Dermis microvascular lymphatic vessel endothelial cell (primary cell): ENCODE measurements at places on chromosomes 7 and 10. TPM values are rescaled to one million over a fixed set of nuclear protein-coding genes. Genes with fewer than 3 reads are reported as not detected.

DNA sequence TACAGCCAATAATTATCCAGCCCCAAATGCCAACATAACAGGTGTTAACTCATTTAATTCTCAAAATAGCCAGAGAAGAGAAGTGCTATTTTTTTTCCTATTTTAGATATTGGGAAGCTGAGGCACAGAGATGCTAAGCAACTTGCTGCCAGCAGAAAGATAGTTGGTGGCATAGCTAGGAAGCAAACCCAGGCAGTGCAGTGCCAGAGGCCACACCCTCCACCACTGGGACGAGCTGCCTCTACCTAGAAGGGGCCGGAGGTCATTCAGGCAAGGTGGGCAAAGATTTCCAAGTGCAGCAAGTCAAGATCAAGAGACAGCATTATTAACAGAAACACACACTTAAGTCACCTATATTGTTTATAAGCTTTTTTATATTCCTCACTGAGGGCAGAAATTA lies 654.1 kb downstream of the INHBA start:
- DNase-seq, result no peak

DNA sequence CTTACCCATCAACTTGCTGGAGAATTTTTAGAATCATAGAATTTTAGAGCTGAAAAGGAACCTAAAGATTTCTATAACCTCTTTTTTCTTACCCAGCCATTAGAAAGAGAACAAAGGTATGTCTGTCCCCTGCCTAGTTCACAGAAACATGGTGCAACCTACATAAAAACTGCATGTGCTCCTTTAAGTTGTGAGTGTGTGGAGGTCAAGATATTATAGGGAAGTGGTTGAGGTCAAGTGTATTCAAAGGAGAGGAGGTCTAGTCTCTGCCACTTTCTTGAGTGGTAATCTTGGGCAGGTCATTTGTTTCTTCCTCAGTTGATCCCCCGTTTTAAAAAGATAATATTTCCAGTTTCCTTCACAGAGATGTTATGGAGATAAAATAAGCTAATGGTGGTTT lies 6.4 kb downstream of the UBTD1 start:
- no peak for DNase-seq

DNA sequence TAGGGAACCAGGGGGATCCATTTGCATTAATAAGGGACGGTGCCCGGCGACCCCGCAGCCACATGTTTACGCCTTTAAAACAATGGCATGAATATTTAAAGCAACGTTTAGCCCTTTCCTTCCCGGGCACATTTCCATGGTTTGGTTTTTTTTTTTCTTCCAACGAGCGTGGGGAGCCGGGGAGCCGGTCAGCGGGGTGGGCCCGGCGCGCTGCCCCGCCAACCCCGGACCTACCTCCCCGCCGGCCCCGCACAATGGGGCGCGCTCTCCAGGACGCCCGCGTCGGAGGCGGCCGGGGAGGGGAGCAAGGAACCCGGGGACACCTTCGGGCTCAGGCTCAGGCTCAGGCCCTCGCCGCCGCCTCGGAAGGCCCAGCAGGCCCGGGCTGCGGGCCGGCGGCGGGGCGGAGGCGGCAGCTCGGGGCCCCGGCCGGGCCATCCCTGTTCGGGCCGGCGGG lies 1.0 kb downstream of the SEPHS1 start:
- peak; percentile 40 for DNase-seq

DNA sequence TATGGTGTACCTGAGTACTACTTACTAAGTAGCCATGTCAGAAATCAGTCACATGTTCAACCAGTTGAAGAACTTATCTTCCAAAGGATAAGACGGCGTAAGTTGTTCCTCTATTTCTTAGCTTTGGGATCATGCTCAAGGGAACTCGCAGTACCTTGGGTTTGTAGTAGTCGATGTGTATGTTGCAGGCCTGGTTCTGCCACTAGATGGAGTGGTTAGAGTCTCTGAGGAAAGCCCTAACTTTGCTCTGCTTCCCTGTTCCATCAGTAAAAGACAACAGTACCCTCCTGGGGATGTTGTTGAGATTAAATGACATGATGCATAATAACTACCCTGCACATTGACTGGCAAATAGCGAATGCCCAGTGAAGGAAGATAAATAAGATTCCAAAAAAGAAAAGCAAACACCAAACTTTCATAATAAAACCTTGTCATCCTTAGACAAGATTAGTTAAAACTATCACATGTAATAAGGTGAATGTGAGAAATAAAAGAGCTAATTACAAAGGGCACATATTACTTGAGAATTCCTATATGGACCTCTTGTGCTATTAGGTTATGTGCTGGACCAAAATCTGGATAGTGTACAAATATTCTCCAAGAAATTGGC lies 165.9 kb downstream of the ABCA13 start:
- no peak for DNase-seq

GRCh38 chr10:58894929-58895328 lies 281.5 kb upstream of the PHYHIPL start:
- no peak for DNase-seq

DNA sequence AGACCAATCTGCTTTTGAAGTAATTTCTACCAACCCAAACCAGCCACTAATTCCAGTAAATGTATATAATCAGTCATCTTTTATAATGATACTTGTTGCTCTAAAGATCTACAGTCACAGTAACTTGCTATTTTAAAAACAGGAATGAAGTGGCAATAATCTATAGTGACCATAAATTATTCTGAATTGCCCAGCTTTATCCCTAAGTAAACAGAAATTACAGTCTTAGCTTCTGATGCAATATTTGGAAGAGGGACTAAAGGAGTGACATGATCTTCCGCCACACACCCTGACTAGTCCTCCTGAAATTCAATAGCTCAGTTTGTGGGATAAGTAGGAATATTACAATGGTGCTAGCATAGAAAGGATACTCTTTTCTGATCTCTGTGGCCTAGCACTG lies 96.1 kb downstream of the ATE1 start:
- DNase-seq, result no peak

GRCh38 chr7:113197274-113197673 lies 78.9 kb upstream of the SMIM30 start:
- no peak for DNase-seq

DNA sequence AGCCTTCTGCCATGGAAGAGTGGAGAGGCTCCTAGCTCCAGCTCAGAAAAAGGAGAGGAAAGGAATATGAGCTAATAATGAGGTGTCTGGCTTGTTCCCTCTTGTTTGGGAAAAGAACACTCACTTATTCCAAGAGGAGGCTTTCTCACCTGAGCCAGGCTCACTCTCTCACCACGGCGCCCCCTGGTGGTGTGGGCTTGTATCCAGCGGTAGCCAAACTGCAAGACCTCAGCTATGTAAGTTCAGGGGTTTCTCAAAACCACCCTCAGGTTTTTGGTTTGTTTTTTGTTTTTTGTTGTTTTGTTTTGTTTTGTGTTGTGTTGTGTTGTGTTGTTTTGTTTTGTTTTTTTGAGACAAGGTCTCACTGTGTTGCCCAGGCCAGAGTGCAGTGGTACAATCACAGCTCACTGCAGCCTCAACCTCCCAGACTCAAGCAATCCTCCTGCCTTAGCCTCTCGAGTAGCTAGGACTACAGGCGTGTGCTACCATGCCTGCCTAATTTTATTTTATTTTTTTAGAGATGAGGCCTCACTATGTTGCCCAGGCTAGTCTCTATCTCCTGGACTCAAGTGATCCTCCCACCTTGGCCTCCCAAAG lies 124.0 kb downstream of the TMEM130 start:
- DNase-seq, result peak; percentile 57

DNA sequence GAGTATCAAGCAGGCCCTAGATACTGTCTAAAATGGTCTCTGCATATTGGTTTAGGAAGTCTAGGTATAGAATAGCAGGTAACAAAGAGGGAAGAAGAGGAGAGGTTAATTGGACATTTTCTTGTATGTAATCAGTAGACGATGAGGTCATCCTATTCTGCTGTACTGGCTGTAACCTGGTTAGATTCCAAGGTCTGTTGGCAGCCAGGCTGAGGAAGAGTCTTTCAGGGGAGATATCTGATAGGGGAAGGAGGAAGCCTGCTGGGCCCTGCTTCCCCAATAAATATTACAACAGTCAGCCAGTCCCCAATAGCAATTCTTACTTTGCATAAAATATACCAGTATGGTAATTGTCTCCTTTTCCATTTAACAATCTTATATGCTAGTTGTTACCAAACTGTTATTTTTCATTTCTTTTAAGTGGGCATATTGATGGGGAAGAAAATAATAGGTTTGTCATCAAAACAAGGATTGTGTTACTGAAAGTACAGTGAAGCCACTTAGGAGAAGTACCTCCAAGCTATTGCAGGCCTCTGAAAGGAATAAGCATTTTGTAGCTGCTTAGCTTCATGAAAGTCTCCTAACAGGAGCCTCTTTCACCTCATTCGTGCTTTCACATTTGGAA lies 186.4 kb downstream of the LRRC4 start:
- DNase-seq, result peak; percentile 68

GRCh38 chr7:154746571-154747360 lies 256.2 kb downstream of the PAXIP1 start:
- DNase-seq, result no peak

DNA sequence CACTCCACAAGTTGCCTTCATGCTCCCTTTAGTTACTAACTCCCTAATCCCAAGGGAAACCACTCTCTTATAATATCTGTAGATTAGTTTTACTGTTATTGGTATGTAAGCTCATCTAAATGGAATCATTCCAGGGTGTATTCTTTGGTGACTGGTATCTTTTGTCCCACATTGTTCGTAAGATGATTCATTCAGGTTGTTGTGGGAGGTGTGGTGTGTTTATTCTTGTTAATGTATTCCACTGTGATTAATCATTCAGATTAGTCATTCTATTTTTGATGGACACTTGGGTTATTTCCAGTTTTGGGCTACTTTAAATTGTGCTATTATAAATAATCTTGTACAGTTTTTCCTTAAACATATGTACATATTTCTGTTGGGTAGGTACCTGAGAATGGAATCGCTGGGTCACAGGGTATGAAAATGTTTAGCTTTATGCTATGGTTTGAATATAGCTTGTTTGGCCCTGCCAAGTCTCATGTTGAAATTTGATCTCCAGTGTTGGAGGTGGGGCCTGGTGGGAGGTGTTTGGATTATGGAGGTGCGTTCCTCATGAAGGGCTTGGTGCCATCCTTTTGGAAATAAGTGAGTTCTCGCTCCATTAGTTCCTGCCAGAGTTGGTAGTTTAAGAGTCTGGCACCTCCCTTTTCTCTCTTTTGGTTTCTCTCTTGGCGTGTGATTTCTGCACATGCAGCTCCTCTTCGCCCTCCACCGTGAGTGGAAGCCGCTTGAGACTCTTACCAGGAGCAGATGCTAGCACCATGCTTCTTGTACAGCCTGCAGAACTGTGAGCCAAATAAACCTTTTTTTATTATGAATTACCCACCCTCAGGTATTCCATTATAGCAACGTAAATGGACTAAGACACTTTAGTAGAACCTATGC lies 13.8 kb downstream of the BTRC start:
- peak; percentile 65 for DNase-seq

DNA sequence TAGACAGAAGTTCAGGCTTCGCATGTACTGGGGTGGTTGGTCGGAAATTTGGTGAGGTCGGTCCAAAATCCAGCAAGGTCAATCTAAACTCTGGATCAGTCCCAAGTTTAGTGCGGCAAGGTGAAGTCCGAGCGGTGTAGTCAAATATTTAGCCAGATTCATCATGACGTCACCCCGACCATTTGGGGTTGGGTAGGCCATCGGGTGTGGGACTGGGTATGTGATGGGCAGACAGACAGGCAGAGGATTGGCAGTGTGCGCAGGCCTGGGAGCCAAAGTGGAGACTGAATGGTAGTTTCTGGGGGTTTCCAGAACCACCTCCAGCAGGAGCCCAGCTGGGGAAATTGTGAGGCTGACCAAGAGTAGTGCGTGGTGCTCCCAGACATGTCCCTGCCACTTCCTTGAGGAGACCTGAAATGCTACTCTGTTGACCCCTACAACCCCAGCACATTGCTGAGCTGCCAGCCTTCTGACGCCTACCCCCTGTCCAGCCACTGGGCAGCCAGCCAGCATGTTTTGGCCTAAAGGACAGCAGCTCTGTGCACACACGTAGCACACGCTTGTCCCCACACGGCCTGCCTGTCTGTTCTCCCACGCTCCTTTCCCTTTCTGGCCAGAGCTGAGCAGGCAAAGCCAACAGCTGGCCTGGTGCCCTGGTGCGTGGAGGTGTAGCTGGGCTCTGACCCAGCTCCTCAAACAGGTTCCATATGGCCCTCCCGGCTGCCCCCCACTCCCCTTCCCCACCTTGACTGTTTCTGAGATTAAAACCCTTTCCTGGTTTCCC lies 55.9 kb downstream of the FAM241B start:
- DNase-seq, result no peak

- DNase-seq, result no peak
These were observed 429.6 kb upstream of the VSTM2A start for GRCh38 chr7:54112567-54112966.

DNA sequence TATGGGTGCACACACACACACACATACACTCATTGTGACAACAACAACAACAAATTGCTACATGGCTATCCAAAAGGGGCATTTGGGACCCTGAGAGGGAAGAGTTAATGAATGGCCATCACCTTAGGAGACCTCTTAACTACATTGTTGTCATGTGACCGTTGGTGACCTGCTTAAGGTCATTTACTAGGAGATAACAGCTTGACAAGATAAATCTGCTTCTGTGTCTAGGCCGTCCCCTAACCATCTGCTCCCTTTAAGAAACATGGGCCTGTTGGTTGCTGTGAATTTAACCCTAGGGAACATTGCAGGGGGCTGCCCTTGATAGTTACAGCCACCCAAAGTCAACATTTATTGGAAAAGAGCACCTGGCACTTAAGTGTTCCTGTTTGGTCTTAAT lies 29.7 kb downstream of the C1QL3 start:
- DNase-seq, result no peak

- no peak for DNase-seq
These were observed 28.5 kb upstream of the TOMM7 start for GRCh38 chr7:22851145-22851544.

DNA sequence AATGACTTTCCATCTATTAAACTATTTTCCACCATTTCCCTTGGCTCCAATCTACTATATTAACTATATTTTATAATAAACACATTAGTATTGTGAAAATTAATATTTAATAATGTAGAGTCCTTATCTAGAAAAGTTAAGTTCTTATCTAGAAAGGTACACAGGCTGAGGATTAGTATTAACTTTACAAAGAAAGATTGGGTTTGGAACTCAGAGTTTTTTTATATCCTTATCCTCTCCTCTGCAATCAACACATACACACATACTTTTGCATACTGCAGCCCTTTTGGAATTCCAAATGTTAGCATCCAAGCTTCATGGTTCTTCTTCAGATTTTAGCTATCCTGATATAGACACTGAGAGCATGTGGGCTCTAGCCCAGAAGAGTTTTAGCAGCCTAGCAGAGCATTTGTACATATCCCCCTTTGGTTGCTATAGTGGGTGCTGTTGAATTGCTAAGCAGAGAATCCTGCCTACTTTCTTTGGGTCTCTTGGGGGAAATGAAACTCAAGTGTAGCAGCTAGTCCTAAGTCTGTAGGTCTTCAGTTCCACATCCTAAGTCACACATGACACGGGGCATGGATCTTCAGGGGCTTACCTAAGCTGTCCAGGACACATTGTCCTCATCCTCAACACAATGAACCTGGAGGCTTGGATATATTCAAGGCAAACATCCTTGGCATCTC lies 874.6 kb downstream of the LRMDA start:
- no peak for DNase-seq

FXYD4 gene
- not detected in 2 replicates for total RNA-seq

WDFY4 gene
- under 0.01 and 0.25 TPM in 2 replicates for total RNA-seq

CRYGN gene
- total RNA-seq, result not detected in 2 replicates

ZNF503 gene
- total RNA-seq, result 0.26 and 1.4 TPM in 2 replicates

TRIM50 gene
- total RNA-seq, result not detected in 2 replicates

TLX1 gene
- total RNA-seq, result not detected in 2 replicates

FFAR4 gene
- not detected in 2 replicates for total RNA-seq

AKR1B15 gene
- not detected in 2 replicates for total RNA-seq

ACSL5 gene
- total RNA-seq, result 34.4 and 59.9 TPM in 2 replicates

TMEM236 gene
- 0.38 and 0.64 TPM in 2 replicates for total RNA-seq

PNLIPRP1 gene
- not detected in 2 replicates for total RNA-seq

CDHR3 gene
- total RNA-seq, result 1.0 and 1.3 TPM in 2 replicates

HEPACAM2 gene
- under 0.01 TPM in 1 of 2 replicates, not detected in the other for total RNA-seq
